Stimulated activated CD4-positive, alpha-beta T cell treated with anti-CD3 and anti-CD28 coated beads, Interleukin-4, amount 100 ng/mL, for 24 hours (primary cell): ENCODE measurements at places on chromosomes 5 and 9.

GRCh38 chr9:113650207-113651131, 186.9 kb downstream of the RGS3 start:
- DNase-seq, result no peak

- no peak for DNase-seq
These were observed 79.6 kb upstream of the SLCO6A1 start for GRCh38 chr5:102578362-102578761.

DNA sequence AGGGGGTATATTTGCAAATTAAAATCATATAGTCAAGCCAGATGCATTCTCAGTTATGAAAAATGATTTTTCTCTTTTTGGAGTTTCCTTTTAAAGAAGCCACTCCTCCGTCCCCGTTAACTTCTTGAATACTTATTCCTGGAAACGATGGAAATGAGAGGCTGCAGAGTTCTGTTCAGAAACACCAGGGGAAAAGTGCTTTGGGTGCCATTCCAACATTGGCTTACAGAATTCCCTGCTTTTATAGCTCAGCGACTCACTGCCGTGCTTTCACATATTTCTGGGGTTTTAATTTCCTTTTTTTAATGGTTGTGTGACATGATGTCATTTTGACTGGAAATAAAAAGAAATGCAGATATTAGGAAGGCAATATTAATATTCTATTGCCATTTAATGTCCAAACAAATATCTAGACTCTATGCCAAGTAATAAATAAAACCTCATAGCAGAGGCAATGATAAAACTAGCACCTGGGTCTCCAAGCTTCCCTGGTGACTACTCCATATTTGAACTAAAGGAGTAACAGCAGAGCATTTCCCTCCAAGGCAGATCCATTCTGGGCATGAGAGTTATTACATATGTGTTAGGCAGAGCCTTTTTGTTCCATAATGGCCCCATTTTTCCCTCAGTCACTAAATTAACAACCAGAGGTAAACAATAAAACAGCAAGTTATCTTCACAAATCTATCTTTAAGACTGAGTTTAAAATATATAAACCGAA, 363.4 kb downstream of the EBF1 start:
- DNase-seq, result no peak

DNA sequence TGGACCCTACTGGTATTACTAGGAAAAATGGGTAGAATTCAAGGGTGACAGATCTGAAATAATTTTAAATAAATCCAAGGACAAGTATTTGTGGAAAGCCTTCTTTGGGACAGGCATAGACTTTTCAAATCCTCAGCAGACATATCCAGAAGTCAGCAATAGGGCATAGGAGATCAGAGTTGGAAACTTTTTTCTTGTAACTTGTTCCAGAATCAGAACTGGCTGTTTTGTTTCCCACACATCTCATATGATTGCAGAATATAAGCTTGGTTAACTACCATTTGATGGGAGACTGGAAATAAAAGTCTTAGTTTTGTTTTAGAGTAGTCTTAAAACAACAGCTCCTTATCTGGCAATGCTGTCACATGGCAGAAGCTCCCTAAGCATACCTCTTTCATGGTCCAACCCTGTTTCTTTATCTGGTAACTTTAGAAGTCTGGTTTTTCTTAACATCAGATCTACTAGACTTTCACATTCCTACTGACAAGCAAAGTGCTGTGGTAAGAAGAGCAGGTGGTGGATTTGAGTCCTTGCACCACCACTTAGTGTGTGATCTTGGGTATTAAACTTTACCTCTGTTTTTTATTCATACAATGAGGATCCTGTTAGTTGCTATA, 25.1 kb downstream of the XRCC4 start:
- DNase-seq, result no peak

DNA sequence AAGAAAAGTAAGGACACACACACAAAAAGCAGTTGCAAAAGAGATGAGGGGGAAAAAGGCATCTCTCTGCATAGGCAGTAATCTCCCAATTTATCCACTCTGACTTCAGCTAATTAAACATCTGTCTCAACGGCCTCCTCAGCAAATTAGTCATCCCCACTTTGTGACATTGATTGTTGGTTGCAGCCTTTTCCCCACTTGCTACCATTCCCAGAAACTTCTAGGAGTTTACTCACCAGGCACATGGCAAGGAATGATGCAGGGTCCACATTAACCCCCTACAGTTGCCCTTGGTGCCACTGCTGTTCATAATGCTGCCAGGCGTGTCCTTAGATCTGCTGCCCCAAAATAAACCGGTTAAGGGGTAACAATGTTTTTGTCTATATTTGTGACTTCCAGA, 174.6 kb downstream of the MAPKAP1 start:
- no peak for DNase-seq

DNA sequence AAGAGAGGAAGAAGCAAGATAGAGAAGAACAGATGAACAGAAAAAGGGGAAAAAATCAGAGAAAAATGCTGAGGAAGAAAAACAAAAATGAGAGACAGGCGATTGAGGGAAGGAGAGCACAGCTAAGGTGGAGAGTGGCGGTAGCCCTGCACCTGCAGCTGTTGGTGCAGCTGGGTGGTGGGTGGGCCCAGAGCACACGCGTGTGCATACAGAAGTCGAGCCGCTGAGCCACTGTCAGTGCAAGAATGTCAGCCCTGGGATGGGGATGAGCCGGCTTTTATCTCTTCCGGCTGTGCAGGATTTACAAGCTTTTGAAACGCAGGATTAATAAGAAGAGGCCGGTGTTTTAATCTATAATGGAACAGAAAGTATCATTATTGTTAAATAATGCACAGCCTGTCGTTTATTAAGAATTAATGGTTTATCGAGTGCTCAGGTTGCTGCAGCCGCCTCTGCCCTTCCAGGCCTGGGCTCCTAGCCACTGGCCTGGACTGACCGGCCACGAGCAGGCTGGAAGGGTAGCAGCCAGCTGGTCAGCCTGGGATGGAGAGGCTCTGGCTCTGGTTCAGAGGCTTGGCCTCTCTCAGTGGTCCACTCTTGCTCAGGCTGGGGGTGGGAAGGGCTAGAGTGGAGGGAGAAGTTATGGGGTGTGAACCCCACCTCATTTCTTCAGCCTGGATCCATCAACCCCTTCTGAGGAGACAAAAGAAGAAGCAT, 68.7 kb downstream of the PCDH1 start:
- no peak for DNase-seq

DNA sequence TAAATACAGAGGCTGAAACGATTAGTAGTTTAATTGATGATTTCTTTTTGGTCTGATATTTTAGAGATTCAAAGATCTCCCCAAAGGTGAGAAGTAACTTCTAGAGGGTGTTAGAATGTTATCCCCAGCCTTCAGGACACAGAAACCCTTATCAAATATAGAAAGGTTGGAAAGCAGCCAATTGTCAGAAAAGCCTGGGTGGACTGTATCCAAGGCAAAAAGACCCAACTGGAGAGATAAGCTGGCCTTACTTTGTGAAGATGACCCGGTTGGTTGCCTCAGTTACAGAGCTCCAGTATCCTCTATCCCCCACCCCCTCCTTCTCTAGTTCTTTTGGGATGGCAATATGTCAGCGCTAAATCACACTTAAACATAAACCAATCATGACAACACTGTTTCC, 75.7 kb downstream of the GCNT4 start:
- DNase-seq, result no peak

- no peak for DNase-seq
These were observed 51.0 kb upstream of the DPYSL3 start for GRCh38 chr5:147560718-147561331.

- DNase-seq, result no peak
These were observed 5.7 kb upstream of the OLFM1 start for GRCh38 chr9:135081731-135082130.

- no peak for DNase-seq
These were observed 54.8 kb downstream of the IQGAP2 start for GRCh38 chr5:76457674-76458485.

DNA sequence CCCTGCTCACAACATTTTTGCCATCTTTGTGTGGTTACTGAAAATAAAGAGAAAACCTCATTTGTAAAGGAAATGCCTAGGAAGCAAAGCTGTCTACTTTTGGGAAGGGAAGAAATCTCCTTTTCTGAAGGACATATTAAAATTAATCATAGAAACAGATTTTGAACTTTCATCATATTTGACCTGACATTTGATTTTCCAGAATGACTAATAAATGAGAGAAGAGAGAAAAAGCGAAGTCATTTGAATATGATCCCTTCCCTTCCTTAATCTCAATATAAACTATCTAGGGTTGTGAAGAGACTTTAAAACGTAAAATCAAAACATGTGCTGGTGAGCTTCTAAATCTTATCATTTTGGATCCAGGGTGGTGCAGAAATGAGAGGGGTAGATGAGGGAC, 66.3 kb downstream of the FEM1C start:
- DNase-seq, result no peak

- no peak for DNase-seq
These were observed 22.0 kb downstream of the PDCD1LG2 start for GRCh38 chr9:5532306-5532705.

DNA sequence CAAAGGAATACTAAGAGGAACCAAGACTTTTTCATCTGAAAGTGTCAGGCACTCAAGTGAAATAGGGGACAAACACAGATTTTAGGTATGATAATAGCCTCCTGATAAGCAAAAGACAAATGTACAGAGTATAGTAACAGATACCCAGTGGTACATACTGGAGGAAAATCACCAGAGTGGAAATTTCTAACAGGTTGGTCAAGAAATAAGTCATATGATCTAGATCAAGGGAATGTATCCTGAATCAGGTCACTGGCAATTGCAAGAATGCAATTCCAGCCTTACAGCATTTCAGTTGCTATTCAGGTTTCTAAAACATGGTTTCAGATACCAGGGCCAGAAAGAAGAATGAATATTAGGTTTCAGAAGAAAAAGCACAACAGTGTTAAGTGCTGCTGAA, 82.2 kb upstream of the SLCO6A1 start:
- DNase-seq, result no peak

DNA sequence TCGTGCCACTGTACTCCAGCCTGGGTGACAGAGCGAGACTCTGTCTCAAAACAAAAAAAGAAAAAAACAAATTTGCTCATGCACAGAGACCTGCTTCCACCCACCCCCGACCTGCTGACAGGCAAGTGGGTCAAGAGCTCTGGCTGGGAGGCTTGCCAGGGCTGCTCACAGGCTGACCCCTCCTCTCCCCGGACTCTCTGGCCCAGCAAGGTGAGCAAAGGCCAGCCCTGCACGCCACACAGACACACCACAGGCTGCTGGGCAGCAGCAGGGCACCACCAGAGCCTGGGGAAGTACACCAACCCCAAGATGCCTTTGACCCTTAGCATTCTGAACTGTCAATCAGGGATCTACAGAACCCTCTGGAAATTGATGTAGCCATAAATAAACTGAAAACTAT, 29.2 kb downstream of the NSUN2 start:
- no peak for DNase-seq

GRCh38 chr5:137611011-137611580, 112.0 kb upstream of the SPOCK1 start:
- no peak for DNase-seq

DNA sequence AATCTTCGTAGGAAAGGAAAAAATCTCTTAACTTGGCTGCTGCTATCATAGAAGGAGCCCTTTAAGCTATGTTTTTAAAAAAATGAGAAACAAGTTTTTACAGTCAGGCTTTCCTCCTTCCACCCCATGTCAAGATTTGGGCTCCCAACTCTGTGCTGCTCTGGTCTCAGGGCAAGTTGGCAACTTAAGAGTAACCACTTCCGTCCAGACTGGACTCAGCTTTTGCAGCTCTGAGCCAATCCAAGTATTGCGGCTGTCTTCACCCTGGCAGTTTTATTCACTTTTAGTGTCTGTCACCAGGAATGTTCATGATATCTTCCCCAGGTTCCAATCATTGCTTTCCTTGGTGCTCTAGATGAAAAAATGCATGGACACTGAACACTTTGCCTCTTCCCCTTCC, 115.9 kb upstream of the GAS1 start:
- no peak for DNase-seq

DNA sequence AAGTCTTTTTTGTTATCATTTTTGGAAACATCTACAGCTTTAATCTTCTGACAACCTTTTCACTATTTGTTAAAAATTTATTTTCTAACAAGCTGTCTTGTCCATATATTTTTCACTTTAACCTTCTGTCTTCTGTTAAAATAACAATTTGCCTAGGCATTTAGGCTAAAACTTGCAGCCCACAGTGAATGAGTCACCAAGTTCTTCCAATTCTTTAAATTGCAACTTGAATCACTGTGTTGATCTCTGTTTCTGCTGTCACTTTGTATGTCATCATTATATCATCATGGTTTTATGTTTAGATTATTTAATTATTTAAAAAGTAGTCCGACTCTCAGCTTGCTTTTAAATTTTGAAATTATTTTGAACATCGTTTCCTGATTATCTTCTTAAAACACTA, 473.8 kb upstream of the PTPRD start:
- DNase-seq, result no peak

DNA sequence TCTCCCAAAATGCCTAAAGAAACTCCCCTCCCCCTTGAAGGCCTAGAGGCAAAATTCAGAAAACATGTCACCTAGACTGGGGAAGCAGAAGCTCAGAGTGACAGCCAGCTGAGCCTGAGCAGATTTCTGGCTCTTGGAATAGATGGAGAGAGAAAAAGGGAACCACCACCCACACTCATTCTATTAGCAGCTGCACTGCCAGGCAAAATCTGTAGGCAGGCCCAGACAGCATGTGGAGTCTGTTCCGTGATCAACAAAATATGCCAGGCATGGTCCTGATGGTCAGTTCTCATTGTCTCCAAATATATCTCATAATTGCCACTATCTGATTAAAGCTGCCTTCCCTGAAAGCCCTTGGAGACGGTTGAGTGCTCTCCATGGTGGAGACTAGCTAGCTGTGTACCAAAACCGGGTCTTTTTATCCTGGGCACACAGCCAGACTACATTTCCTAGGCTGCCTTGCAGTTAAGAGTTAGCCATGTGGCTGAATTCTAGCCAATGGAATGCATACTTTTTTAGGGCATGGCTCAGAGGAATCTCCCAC, 131.7 kb upstream of the GPR151 start:
- no peak for DNase-seq

DNA sequence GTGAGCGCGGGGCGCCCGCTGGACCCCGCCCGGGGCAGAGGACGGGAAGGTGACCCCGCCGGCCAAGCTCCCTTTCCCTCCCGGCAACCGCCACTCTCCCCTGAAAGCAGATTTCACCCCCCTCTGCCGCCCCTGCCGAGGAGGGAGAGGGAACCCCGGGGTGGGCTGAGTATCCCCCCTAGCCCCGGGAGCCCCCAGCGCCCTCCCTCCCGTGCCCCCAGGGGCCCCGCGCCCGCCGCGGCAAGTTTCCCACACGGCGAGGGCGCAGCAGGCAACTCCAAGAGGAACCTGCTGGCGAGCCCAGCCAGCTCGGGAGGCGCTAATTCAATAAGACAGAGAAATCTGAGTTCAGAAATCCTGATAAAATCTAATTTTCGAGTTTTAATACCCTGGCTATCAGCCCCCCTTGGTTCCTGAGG, 1.6 kb downstream of the NTNG2 start:
- DNase-seq, result no peak

- DNase-seq, result no peak
These were observed 32.7 kb upstream of the ISOC1 start for GRCh38 chr5:129061849-129062248.
